Retina (tissue), 1 donor: ENCODE measurements at places on chromosomes 1 and 21.

DNA sequence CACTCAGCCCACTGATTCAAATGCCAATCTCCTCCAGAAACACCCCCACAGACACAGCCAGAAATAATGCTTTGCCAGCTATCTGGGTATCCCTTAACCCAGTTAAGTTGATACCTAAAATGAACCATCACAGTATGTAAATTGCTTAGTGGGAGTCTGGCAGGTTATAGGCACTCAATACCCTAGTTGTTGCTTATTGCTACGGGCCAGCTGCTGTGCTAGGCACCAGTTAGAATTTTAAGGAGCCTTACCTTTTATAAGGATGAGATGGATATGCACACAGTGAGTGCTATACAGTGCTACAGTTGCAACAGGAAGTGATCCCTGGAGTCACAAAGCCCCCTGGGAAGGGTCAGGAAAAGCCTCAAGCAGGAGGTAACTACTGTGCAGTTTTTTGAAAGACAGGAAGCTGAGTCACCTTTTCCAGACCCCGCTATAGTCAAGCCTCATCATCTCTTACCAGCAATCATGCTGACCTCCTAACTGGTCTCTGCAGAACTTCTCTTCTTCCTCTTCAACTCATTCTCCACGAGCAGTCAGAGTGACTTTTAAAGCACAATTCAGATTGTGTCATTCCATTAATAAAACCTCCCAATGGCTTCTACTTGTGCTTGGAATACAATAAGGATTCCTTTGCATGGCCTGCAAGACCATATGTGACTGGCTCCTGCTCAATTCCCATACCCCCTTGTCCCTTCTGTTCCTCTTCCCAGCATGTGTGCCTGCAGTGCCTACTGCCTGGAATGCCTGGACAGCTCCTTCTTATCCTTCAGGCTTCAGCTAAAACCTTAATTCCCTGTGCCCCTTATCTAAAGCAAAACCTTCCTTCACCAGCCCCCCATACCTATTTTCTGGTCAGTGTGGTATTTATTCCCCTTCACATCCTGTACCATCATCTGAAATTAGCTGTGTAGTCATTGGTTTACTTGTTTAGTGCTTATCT lies 10.4 kb upstream of the TLR5 start:
- DNase-seq: no peak

DNA sequence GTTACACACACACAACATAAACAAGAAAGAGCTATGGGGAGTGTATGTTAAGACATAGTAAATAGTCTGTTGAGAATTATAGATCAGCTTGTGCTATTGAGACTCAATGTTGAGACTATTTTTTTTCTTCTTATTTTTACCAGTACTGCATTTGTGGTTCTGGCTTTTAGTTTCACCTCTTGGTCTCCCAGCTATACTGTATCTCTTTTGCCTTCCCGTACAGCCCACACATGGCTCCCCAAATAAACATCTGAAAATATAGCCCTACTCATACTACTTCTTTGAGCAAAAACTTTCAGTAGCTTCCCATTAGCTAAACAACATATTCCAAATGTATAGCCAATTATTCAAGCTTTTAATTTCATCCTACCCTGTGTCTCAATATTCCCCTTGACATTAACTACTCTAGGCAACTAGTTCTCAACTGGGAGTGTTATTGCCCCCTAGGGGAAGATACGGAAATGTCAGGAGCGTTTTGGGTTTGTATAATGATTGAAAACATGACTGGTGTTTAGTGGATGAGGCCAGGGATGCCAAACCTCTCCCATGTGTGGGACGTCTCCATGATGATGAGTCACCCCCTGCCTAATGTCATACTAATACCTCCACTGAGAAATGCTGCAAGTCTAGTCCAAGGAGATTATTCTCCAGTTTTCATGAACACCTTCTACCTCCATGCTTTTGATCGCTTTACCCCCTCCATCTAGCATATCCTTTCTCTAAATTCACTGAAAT lies 6.8 kb downstream of the RPE65 start:
- no peak for DNase-seq

- peak; percentile 32 for DNase-seq
Measured at GRCh38 chr1:95041491-95042165, 31.1 kb downstream of the ALG14 start.

GRCh38 chr1:206826394-206826793 lies 39.0 kb upstream of the IL20 start:
- no peak for DNase-seq

DNA sequence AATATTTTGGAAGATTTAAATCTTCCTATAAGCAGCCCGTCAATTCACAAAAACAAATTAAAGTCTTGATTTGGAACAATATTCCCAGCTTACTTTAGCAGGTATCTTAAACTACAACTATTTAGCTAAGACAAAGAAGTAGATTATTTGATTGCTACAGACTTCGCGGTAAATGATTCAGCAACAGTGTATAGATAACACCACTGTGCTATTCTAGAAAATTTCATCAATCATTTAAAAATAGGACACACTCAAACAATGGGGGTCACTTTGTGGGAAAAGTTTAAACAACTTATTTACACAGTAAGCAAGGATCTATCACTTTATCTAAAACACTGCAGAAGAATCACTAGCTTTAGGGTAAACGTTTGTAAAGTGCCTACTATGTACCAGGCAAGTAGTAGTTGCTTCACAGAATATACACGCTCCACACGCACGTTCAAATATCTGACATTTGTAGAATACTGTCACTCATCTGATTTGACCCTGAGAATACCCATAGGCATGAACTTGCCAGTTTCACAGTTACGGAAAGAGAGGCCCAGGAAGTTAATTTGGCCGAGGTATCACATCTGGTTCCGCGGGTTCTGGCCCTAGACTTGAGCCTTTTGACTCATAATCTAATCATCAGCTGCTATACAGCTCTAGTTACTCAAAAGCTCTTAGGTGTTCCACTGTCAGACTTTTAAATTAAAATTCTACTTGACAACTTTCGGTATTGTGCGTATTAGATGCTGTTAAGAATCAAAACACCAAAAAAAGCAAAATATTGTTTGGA lies 876 bp downstream of the DENND2C start:
- no peak for DNase-seq

- no peak for DNase-seq
Measured at GRCh38 chr1:118122234-118123004, 62.6 kb downstream of the SPAG17 start.

DNA sequence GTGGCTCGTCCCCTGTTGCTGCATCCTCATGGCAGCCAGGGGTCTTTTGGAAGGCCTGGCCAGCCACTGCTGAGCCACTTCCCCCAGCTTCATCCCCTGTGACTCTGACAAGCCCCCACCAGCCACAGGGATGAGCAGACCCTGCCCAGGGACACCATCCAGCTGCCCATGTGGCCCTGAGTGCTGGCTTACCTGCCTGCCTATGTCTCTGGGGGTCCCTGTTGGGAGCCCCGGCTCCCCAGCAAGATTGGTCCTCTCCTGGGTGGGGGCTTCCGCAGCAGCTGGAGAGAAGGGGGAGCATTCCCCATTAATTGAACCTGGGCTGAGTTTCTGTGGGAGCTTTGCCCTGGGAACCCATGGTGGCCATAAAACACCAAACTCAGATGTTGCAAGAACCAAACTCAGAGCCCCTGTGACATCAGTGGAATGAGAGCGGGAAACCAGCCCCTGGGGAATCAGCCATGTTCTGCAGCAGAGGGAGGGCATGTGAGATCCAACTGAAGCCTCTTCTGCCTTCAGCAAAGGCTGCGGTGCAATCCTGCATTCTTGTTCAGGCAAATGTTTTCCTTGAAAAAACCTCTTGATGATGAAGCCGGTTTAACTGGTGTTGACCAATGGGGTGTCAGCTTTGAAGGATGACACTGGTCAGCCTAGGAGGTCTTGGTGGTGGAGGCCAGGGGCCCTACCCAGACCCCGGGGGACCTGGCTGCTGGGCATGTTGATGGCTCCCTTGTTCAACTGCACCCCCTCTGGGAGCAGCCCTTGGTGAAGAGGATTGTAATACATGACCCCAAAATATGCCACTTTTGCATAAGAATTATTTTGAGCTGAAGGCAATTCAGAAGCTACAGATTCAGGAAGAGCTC lies 28.3 kb upstream of the COL18A1 start:
- no peak for DNase-seq

- DNase-seq: no peak
Measured at GRCh38 chr1:245748646-245749045, 593.9 kb downstream of the KIF26B start.

- DNase-seq: no peak
Measured at GRCh38 chr1:55813618-55814017, 598.5 kb upstream of the USP24 start.

GRCh38 chr21:39103689-39104088 lies 79.6 kb downstream of the PSMG1 start:
- no peak for DNase-seq

DNA sequence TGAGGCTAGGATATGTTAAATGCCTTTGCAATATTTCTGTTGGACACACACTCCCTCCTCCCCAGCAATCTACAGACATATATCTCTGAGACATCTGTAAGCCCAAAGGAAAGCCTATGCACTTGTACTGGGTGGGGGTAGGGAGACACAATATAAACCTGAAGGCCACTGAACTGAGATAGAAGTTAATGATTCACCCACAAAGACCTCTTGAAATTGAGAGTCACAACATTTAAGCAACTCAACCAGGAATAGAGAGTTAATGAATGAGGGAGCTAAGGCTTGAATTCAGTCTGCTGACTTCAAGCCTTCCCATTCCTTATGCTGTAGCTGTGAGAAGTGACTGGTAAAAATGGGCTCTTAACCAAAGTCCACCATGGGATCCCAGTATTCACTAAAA lies 5.0 kb downstream of the OR10J1 start:
- no peak for DNase-seq

DNA sequence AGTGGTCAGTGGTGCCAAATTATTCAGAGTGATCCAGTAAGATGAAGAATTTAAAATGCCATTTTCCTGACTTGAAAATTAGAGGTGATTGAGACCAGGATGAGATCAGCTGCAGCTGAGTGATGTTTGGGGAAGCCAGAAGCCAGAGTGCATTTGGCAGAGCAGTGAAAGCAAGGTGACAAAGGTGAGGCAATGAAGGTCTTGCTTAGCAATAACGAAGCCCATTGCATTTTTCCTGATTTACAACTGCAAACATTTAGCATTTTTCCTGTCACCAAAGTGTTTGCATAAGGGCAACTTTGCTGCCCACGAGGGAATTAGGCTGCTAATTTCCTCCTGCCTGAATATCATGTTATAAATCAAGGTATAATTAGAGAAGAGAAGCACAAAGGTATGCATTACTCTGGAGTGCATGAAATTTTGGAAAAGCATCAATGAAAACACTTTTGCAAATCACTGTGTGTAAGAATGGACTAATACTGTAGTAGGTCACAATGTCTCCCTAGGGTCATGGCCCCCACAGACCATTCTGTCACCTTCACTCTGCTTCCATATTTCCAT lies 188.2 kb upstream of the LYPLAL1 start:
- no peak for DNase-seq

GRCh38 chr1:172941471-172941870 lies 109.3 kb downstream of the TNFSF18 start:
- DNase-seq: no peak

DNA sequence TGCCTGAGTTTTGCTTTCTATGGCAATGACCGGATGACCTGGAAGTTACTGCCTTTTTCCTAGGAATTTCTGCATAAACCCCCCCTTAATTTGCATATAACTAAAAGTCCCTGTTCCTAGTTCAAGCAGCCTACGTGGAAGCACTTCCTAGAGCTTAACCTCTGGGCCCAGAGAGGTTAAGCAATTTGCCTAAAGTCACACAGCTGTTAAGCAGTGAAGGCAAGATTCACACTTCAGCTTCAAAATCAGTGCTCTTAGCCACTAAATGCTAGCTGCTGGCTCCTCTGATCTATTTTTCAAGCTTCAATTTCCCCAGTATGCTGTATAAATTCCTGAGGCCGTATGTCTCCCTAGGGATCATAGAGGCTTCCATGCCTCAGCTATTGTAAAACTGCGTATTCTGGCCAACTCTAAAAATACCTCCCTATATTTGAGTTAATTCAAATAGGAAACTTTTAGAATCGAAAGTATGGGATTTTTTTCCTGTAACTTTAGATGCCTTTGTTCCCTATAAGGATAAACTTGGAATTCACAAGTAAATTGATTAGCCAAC lies 53.1 kb upstream of the CD5L start:
- no peak for DNase-seq

- DNase-seq: peak; percentile 23
Measured at GRCh38 chr1:64675718-64676345, 69.0 kb upstream of the RAVER2 start.

- no peak for DNase-seq
Measured at GRCh38 chr21:45596704-45597318, 46.7 kb upstream of the PCBP3 start.

- DNase-seq: no peak
Measured at GRCh38 chr21:40723966-40724365, 123.0 kb downstream of the DSCAM start.

GRCh38 chr1:113389359-113389952 lies 859 bp upstream of the MAGI3 start:
- DNase-seq: peak; percentile 21
